Psoas muscle (tissue), 8 donors: ENCODE measurements at places on chromosomes 3 and 15. TPM values are rescaled to one million over a fixed set of nuclear protein-coding genes. Genes with fewer than 3 reads are reported as not detected.

Gene TF
- total RNA-seq: 0.63 TPM

Gene NXPE3
- 43.3 TPM for total RNA-seq

GRCh38 chr3:18585004-18585968, 160.1 kb upstream of the SATB1 start:
- no peak for DNase-seq

Gene CDCP1
- 0.47 TPM for total RNA-seq

DNA sequence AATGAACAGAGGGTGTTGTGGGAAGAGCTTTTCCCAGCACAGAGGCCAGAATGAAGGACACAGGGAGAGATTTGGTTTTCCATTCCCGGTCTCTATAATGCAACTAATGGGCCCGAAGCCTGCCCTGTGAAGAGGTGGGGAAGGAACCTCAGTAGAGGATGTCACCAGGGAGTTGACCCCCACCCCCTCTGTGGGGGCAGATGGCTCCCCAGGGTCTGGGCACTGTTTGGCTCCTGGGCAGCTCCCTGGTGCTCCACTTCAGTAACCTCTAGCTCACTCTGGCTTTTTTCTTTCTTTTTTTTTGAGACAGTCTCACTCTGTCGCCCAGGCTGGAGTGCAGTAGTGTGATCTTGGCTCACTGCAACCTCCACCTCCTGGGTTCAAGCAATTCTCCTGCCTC, 109.1 kb upstream of the DLG1 start:
- no peak for DNase-seq

- DNase-seq: no peak
Measured at GRCh38 chr3:14245822-14246221, 67.2 kb downstream of the LSM3 start.

GRCh38 chr3:105398437-105398836, 31.7 kb downstream of the ALCAM start:
- no peak for DNase-seq

- DNase-seq: no peak
Measured at GRCh38 chr3:169455472-169455871, 208.0 kb downstream of the MECOM start.

DNA sequence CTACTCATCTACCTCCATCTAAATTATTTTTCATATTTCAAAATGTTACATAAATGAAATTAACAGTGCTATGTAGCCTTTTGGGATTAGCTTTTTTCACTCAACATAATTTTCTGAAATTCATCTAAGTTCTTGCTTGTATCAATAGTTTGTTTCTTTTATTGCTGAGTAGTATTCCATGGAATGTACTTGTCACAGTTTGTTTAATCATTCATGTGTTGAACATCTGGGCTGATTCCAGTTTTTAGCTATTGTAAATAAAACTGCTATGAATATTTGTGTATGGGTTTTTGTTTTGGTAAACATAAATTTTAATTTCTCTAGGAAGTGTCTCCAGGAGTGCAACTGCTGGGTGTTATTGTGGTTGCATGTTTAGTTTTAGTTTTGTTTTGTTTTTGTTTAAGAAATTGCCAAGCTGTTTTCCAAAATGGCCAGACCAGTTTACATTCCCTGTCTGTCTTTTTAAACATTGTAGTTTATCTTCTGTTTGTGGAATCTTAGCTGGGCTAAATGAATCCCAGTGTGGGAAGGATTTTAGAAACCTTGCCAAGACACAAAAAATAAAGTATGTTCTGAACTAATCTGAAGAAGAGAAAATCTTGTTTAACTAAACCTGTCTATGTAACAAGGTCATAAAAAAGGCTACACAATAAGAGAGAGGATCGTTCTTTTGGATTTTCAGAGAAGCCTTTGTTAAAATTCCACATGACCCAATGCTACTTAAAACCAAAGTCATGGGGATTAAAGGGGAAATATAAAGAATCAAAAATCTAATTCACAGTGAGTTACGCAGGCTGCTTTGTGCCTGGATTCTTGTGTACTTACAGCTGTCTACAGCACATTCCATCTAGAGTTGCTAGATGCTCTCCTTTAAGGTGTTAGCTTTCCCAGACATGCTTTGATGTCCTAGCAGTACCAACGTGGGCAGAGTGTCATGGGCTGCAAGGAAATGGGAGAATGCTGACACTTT, 129.2 kb upstream of the SUCLG2 start:
- no peak for DNase-seq

GRCh38 chr3:16011376-16011775, 163.1 kb upstream of the GALNT15 start:
- no peak for DNase-seq
